ENCODE measurements at places on chromosomes 5 and 9.

DNA sequence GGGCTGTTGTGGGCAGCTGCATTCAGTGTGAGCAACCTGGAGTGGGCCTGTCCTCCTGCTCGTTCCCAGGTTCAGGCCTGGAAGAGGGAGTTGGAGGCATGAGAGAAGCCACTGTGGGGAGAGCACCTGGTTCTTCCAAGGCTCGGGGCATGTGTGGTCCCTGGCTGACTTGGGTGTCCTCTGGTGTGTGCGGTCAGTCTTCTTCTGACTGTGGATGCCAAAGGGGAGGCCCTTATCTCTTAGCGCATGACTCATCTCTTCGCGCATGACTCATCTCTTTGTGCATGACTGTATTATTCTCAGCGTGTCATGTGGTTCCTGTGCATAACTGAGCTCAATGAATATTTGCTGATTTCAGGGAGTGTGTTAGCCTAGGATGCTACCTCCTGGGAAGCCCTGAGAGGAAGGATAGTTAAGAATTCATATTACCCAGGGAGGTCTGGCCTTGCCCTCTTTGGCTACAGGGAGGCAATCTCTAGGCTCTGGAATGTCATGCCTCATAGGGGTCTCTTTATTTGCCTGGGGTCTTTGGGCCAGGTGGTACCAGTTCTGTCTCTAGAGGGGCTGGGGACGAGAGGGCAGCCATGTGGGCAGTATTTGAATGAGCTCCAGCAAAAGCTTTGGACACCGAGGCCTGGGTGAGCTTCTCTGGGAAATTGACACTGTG, 188.7 kb downstream of the HSPA4 start:
- DNase-seq = peak; percentile 80

- no peak for DNase-seq
These were observed 69.3 kb downstream of the DTWD2 start for GRCh38 chr5:118919016-118919415.

- no peak for DNase-seq
These were observed 336.3 kb downstream of the IRX1 start for GRCh38 chr5:3931976-3932375.

- no peak for DNase-seq
These were observed 3.5 kb downstream of the USP20 start for GRCh38 chr9:129838707-129839259.

DNA sequence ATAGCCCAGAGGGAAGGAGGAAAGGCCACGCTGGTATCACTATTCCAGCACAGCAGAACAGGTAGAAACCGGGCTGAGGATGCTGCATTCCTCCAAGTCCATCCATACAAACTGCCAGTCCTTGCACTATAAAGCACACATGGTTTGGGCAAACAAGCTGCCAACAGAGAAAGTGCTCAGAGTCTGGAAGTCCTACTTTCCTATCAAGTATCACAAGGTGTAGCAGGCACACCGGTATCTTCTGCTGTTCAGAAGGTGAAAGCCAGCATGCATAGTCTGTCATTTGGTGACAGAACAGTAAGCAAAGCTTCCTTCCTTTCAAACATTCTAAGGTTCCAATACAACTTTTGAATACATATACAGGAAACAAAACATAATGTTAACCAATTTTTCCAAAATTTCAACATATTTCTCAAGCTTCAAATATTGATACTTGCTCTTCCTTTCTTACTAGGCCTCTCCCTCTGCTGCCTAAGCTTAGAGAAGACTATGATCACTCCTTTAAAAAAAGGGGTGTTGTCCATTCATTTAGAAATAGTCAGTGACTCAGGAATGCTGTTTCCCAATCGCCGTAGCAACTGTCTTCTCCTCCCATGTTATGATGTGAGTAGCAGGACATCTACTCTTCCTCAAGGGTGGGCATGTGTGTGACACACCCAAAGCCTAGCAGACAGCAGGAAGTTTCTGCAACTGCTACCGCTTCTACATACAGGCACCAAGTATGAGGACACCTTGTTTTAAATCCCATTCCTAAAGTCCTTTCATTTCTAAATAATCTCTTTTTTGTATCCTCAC, 14.7 kb downstream of the DIAPH1 start:
- DNase-seq = no peak

DNA sequence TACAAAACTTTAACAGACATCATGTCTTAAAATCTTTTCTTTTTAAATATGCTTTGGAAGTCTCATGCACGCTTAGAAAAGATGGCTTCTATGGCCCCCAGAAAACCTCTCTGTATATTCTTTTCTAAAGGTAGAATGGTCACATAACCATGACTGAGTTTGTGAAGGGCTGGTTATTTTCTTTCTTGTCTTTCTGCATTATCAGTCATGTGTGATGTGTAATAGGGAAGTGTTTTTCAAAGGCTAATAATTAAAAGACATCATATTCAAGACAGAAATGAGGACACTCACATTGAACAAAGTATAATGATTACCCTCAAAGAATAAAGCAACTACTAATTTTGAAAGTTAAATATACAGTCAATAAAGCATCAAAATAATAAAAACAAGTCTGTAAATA, 253.4 kb downstream of the TRPM3 start:
- DNase-seq = no peak

DNA sequence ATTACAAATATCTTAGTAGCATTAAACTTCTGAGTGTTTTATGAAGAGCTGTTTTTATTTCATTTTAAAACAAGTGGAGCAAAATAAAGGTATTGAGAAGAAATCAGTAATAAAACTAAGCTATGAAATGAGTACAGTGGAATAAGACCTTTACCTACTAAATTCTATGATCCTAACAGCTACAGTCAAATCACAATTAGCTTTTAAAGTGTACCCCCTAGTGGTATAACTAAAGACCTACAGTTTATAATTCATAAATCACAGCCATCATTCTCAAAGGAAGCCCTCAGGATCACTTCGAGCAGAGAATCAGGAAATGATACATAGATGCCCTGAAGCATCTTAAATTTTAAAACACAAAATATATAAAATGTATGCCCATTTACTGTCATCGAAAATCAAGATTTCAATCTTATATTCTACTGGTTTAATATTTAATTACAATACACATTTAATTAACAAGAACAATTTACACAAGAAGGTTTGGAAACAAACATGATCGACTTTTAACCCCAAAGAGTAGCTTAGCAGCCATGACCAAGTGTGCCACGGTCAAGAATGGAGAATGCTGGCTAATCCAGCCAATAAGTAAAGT, 12.3 kb downstream of the CCNH start:
- DNase-seq = peak; percentile 34
